NCI-H187 (cell line): ENCODE measurements at places on chromosomes 3 and 15.

DNA sequence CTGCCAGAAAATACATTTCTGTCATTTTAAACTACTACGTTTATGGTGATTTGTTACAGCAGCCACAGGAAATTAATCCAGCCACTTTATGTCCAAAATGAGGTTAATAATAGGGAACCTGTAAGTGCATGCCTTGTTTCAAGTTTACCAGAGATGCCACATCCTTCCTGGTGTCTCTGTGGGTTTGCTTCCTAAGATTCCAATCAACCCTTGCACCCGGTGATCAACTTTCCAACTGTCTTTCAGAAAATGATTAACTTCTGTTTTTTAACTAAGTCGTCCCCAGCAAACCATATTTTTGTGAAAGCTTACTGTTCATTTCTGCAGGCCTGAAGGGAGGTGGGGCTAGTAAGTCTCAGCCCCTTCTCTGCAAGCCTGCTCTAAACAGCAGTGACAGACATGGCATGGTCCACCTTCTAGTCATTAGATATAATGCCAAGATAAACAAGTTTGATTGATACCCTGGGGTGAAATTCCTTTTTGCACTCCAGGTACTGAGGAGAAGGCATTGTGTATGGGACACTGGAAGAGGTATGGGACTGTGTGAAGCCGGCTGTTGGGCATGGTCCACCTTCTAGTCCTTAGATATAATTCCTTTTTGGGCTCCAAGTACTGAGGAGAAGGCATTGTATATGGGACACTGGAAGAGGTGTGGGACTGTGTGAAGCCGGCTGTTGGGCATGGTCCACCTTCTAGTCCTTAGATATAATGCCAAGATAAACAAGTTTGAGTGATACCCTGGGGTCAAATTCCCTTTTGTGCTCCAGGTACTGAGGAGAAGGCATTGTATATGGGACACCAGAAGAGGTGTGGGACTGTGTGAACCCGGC, 11.1 kb upstream of the TMC3 start:
- DNase-seq, result no peak

- DNase-seq, result no peak
Observed at GRCh38 chr15:48962662-48963523, 826 bp downstream of the SHC4 start.

- DNase-seq, result no peak
Observed at GRCh38 chr15:101010781-101011180, 91.6 kb downstream of the LRRK1 start.

DNA sequence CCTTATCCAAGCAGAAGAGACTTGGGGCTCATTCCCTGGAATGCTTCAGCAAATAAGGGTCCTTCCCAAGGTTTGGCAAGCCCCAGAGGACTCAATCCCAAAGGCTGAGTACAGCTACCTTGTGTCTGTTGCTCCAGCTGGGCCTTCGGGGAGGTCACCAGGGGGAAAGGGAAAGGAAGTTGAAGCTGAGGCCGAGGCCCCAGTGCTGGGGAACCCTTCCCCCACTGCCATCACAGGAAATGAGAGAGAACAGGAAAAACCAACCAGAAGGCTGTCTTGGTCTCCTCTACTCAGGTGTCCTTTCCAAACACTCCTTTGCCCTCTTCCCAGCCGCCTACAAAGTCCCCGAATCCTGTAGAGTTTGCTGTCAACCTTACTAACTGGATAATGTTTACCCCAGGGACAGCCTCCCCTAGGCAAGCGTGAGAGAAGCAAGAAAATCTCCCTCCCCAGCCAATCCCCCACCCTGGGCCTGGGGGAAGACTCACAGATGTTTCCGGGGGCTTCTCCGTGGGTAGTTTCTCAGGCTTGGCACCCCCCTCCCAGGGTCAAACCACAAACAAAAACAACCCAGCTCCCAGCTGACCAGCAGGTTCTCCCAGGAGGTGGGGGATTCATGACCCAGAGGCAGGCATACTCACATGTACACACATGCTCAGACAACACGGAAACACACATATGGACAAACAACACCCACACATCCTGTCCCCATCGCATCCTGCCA, 5.5 kb downstream of the CSRNP1 start:
- no peak for DNase-seq

- no peak for DNase-seq
Observed at GRCh38 chr3:9201266-9201665, 48.2 kb downstream of the SRGAP3 start.

- DNase-seq, result no peak
Observed at GRCh38 chr3:14177580-14178246, 688 bp downstream of the XPC start.

- DNase-seq, result no peak
Observed at GRCh38 chr15:56774356-56774755, 41.0 kb upstream of the ZNF280D start.

- no peak for DNase-seq
Observed at GRCh38 chr15:23372284-23372683, 17.7 kb downstream of the GOLGA8S start.

DNA sequence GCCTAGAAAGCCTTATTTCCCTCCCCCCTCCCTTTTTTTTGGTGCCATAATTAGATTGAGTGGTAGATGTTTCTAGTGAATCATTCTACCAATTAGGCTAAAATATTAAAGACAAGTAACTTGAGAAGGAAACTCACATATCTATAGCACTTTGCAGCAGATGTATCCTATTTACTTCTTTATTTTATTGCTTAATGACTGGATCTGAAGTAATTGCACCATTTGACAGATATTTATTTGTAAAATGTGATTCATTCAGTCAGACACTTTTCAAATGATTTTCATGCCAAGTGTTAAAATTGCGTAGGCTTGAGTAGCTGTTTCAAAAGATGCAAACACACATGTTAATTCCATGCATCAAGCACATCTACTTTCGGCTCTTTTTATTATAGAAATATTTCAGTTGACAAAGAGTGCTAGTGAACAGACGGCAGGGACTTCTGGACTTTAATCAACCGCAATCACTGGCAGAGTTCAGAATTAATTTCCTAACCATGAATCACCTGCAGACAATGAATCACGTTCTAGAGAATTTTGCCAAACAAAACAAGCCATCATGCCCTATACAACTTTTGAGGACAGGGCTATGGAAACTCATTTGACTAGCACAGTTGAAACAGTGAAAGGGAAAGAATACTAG, 636.8 kb downstream of the MECOM start:
- no peak for DNase-seq

- no peak for DNase-seq
Observed at GRCh38 chr3:165256554-165257065, 60.4 kb upstream of the SLITRK3 start.

GRCh38 chr3:64467255-64467944, 220.4 kb downstream of the ADAMTS9 start:
- DNase-seq, result no peak
